ENCODE measurements at places on chromosomes 2 and 18. TPM values are rescaled to one million over a fixed set of nuclear protein-coding genes. Genes with fewer than 3 reads are reported as not detected.

Gene MARCHF4
- not detected for total RNA-seq

Gene PRKCE
- 30.5 TPM for total RNA-seq

Gene PROKR1
- total RNA-seq: 0.18 TPM

Gene CDCA7
- total RNA-seq: 1.0 TPM

DNA sequence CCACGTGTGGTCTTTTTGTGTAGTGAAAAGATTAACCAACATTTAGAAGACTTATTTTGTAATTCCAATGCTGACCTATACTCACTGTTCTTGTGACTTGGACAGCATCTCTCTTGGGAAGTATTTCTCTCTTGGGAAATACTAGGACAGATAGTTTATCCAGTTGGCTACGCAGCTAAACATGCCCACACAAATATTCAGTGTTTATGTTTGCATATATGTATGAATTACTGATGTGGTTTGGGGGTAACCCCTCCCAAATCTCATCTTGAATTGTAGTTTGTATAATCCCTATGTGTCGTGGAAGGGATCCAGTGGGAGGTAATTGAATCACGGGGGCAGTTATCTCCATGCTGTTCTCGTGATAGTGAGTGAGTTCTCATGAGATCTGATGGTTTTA is 2062.3 kb upstream of the CELF4 start:
- DNase-seq: no peak

DNA sequence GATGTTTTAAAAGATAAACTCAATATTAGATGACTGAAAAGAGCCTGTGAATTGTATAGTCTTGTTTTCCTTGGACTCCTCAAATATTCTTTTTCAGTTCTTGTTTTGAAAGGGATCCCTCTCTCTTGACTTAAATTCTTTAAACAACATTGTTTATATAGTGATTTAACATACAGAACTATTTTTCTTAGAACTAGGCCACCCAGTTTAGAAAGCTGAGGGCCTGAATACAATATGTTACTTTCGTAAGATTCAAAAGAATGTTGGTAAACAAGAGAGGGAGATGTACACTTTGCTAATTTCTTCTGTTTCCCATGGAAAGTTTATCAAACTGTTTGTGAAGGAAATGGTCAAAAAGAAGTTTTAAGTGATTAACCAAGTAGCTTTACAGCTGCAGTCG is 5.5 kb upstream of the TSPYL6 start:
- no peak for DNase-seq

- no peak for DNase-seq
These were observed 81.9 kb downstream of the TCF7L1 start for GRCh38 chr2:85215081-85215447.

GRCh38 chr2:62185475-62186155 is 10.3 kb upstream of the B3GNT2 start:
- no peak for DNase-seq

DNA sequence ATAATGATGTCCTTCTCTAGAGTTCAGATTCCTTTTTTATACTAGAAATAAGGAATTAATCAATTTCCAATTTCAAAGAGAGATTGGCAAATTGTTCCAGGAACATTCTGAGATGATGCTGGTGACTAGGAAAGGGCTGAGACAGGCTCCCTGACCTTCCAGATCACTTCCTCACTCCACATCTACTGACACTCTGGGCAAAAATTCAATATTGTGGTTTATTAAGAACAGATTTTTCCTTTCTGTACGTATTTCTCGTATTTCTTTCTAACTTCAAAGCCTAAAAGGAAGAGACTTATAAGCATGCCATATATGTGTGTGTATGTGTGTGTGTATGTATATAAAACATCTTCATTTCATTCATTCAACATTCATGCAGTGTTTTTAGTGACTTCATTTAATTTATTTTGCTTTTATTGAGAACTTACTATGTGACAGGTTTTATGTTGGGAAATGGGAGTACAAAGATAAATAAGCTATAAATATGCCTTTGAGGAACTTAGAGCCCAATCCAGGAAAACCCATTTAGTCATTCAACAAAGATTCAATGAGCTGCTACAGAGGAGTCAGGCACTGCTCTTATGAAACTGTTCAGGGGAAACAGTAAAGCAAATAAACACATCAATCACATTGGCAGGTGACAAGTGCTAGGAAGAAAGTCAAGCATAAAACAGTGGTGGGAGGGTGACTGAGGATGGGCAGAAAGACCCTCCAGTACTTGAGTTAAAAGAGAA is 137.9 kb downstream of the RDH14 start:
- no peak for DNase-seq

GRCh38 chr2:177188482-177189469 is 23.8 kb upstream of the HNRNPA3 start:
- DNase-seq: no peak

- DNase-seq: no peak
These were observed 174.0 kb upstream of the SLC8A1 start for GRCh38 chr2:40625849-40626248.
